HL-60 (cell line): ENCODE measurements at places on chromosomes 11 and 22.
A peak's percentile ranks its signal among the peaks of the same experiment; 100 is the strongest.

DNA sequence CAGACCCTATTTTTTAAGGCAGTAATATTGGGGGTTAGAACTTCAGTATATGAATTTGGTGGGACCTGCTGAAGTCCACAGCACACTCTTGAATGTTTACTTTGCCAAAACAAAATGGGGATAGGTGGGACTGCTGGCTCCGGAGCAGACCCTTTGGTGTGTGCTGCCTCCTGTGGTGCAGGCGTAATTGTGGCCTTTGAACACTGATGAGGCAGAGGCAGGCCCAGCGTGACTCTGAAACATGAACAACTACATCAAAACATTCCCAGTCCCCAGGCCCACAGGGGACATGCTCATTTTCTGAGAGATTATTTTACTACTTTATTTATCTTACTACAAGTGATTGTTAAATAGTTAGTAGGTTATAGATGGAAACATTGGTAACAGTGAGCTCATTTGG lies 225.0 kb upstream of the TBCEL start:
- DNase-seq = no peak

DNA sequence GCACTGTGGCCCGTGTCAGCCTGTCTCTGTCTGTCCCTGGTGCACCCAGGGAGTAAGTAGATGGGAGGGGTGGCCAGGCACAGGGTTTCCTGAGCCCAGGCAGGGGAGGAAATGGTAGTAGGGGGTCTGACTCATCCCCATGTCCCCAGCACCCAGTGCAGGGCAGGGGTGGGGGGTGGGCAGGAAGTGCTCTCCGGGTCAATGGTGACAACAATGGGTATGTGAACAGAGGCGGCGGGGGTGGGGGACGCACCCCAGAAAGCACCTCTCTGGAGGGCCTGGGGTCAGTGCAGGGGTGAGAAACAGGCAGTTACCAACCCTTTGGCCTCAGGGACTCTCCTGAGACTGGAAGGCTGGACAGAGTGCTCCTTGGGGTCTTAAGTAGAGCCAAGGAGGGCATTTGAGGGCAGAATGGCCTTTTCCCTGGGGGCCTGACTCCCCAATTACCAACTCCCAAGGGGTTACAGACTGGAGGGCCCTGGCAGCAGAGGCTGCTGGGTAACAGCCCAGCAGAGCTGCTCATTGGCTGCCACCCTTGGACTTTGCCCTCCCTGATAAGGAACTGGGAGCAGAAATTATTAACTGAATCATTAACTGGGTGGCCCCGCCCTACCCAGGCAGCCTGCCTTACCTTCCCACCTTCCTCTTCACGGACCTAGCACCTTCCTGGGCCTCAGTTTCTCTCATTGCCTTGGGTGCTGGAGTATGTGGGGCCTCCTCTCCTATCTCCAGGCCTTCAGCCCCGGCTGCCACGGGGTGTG lies 4.2 kb downstream of the MYRF start:
- DNase-seq = no peak

DNA sequence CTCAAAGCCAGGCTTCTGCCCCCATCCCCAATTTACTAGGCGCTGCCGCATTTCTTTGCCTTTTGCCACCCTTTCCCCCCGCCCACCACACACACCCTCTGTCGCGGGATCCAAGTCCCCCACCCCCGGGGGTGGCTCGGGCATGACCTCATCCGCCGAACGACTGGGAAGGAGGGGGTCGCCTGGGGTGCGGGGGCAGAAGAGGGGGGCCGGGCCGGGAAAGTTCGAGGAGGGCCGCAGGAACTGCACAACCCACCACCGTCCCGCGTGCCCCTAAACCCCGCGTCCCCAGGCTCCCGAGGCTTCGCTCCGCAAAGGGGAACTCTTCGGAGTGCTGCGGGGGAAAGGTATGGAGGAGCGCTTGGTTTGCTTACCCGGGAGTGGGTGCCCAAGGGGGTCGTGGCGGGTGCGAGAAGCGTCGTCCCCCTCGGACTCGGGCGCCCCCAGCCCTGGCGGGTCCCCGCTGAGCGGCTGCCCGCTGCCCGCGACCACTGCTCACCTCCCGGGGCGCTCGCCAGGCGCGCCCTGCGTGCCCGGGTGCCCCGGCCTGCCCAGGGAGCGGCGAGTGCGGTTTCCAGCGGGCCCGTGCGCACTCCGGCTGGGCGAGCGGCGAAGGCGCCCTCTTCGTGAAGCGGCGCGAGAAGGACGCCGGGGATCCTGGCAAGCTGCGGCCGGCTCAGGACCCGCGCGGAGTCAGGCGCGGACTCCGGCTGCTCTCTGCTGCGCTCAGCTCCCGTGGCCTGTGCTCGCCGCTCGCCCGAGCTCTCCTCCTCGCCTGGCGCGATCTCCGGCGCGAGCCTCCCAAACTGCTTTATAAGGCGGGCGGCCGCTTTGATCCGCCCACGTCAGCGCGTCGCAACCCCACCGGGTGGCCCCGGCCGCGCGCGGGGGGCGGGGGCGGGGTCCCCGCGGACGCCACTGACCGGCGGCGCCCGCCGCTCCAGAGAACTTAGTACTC lies 4.0 kb upstream of the WNT11 start:
- DNase-seq = peak; percentile 47

- no peak for DNase-seq
These were observed 48.4 kb upstream of the MICAL2 start for GRCh38 chr11:12061851-12062560.

DNA sequence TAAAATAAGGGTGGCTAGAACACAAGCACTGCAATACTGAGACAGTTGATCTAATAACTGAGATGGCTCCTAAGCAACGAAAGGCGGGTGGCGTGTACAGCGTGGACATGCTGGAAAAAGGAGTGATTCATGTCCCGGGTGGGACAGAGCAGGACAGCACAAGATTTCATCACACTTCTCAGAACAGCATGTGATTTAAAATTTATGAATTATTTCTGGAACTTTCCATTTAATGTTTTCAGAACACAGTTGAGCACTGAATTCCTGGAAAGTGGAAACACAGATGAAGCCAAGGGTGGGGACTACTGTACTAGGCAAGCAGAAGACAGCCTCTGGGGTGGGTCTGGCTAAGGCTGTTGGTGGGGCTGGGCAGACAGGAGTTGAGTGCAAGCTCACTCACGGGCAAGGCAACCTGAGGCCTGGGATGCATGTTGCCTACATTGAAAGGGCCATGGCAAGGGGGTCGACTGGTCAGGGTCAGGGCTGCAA lies 165.6 kb upstream of the DDI1 start:
- DNase-seq = no peak

DNA sequence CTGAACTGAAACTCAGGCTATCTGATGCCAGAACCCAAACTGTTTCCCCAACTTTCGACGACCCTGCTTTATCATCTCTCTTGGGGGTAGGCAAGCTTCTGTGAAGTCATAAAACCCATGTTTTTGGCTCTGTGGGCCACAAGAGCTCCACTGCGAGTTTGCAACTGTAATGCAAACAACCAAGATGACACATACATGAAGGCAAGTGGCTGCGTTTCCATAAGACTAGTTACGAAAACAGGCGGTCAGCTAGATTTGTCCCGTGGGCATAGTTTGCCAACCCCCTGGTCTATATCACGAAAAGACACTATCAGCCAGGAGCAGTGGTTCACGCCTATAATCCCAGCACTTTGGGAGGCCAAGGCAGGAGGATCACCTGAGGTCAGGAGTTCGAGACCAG lies 37.5 kb downstream of the TPST2 start:
- DNase-seq = no peak

GRCh38 chr22:29157759-29158535 lies 47.7 kb upstream of the EMID1 start:
- DNase-seq = no peak

DNA sequence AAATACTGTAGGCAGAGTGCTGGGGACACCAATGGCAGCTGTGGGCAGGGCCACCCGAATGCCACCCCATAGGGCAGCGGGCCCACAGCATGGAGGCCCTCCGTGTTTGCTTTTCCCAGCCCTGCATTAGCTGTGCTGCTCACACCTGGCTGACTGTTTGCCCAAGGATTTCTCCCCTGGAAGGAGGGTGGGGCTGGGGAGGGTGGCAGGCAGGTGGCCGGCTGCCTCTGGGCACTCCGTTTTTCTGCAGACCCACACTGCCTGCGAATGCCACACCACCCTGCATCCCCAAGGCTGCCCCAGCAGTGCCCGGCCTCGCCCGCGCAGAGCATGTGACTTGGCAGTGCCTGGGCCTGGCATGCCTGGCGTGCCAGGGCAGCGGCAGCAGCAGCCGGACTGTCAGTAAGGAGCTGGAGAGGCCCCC lies 19.6 kb downstream of the DAGLA start:
- no peak for DNase-seq

DNA sequence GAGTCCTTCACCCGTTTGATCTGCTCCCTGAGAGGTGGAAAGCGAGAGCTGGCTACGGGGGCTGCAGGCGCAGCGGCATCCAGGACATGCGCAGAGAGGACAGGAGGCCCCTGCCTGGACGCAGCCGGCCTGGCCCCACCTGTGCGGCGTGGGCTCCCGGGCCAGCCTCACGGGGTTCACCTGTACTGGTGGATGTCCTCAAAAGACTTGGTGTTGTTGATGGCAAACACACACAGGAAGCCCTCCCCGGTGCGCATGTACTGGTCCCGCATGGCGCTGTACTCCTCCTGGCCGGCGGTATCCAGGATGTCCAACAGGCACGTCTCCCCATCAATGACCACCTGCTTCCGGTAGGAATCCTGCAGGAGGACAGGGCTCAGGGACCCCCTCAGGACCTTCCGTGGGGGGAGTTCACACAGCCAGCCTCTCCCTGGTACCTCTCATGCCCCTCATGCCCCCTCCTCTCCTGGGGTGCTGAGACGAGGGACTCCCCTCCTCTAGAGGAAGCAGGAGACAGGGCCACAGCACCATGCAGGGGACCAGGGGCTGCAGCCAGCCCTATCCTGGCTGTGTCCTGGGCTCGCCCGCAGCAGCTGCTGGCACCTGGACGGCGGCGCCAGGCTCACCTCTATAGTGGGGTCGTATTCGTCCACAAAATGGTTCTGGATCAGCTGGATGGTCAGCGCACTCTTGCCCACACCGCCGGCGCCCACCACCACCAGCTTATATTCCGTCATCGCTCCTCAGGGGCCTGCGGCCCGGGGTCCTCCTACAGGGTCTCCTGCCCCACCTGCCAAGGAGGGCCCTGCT lies 1.6 kb downstream of the HRAS start:
- DNase-seq = no peak

DNA sequence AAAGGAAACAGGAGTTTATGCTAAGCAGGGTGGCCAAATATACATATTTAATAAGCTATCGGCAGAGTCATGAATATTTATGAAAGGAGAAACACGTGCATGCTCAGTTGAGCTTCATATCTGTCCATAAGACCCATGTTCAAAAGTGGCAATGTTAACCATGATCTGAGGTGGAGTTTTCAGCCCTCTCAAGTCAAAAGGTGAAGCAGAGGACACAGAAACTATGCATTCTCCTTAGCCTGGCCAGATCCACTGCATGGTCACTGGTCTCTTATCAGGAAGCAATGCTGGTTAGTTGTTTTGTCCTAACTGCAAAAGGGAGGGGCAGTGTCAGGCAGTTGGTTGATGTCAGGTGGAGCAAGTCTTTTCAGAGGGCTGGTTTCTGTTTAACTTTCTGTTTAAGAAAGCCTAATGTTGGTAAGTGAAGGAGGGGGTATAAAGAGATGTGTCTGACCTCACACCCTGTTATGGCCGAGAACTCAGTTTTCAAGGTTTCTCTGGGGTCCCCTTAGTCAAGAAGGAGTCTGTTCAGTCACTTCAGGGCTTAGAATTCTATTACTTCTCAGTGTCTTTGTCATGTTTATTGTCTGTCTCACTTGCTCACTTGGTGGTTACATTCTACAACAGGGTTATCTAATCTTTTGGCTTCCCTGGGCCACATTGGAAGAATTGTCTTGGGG lies 5.5 kb upstream of the SELENOH start:
- no peak for DNase-seq

GRCh38 chr11:28815110-28815509 lies 706.9 kb downstream of the METTL15 start:
- DNase-seq = no peak

DNA sequence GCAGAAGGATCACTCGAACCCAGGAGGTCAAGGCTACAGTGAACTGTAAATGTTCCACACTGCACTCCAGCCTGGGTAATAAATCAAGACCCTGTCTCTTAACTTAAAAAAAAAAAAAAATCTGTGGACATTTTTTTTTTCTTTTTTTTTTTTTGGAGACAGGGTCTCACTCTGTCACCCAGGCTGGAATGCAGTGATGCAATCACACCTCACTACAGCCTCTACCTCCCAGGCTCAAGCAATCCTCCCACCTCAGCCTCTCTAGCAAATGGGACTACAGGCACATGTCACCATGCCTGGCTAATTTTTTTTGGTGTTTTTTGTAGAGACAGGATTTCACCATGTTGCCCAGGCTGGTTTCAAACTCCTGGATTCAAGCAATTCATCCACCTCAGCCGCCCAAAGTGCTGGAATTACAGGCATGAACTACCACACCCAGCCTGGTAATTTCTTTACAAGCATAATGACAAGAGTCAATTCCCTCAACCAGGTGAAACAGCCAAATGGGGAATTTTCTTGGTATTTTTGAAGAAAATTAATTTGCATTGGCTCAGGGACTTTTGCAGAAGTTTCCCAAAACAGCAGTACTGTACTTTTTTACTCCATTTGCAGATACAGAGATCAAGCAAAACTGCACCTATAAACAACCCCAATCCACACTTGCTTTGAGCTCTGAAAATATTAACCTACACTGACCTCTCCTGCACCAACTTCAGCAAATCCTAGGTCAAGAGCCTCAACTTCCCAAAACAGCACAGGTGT lies 44.0 kb downstream of the MRTFA start:
- DNase-seq = no peak

GRCh38 chr11:85699957-85700741 lies 14.2 kb upstream of the CCDC89 start:
- no peak for DNase-seq

DNA sequence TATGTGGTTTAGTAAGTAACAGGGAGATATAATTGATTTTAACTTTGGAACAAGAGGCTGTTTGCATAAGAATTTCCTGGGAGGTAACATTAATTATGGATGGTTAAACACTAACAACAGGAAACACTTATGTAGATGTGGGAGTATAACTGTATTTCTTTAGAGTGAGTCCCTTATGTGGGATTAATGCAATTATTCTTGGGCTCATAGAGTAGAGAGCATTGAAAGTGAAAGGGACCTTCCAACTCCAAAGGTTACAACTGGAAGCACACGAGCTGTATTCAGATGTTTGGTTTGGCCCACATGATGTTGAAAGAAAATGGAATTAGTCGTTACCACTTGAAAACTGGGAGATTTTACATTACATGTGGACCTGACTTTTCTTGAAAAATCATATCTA lies 53.5 kb downstream of the BBOX1 start:
- DNase-seq = no peak
